ENCODE measurements at places on chromosomes 2 and 18. TPM values are rescaled to one million over a fixed set of nuclear protein-coding genes. Genes with fewer than 3 reads are reported as not detected.

GRCh38 chr2:73931531-73932500 is 5.1 kb downstream of the DGUOK start:
- no peak overlapping the region for H3K27ac ChIP-seq
- H3K4me3 ChIP-seq: no peak overlapping the region
- H3K4me1 ChIP-seq: peaks cover 41% of the 10 kb centered on the region
- DNase-seq: peak; percentile 45
- no peaks in the 10 kb centered on the region for H3K27me3 ChIP-seq

GRCh38 chr2:219252900-219253752 is at the start of gene TUBA4B:
Gene TUBA4B, plus strand, starts transcription at chr2:219253243. Its CDS starts 165 bp downstream, at chr2:219253408.
- H3K27me3 ChIP-seq: no peaks in the 10 kb centered on the region
- peaks cover 47% of the 10 kb centered on the region for H3K4me1 ChIP-seq
- H3K27ac ChIP-seq: peak within 1 kb of the TSS; percentile 33
- peak; percentile 42 for DNase-seq
- H3K36me3 ChIP-seq: peaks cover 9% of the 10 kb centered on the region
- H3K4me3 ChIP-seq: peak within 1 kb of the TSS; percentile 74

DNA sequence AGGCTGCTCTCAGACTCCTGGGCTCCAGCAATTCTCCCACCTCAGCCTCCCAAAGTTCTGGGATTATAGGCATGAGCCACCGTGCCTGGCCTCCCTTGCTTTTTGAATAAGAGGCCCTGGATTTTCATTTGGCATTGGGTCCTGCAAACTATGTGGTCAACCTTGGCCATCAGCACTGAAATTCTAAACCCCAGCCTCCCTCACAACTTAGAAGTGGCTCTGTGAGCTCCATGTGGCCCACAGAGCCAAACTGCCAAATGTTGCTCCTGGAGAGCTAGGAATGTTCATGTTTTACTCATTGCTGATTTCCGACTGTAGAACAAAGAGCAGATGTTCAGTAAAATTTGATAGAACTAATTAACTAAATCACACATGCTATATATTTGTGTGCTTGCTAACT is 210.6 kb upstream of the AGAP1 start:
- DNase-seq: no peak
- no peak overlapping the region for H3K27ac ChIP-seq
- no peaks in the 10 kb centered on the region for H3K36me3 ChIP-seq
- no peak overlapping the region for H3K4me3 ChIP-seq
- no peaks in the 10 kb centered on the region for H3K4me1 ChIP-seq
- no peaks in the 10 kb centered on the region for H3K27me3 ChIP-seq

- no peaks in the 10 kb centered on the region for H3K36me3 ChIP-seq
- DNase-seq: no peak
- H3K27me3 ChIP-seq: peaks cover 48% of the 10 kb centered on the region
- H3K4me1 ChIP-seq: no peaks in the 10 kb centered on the region
- no peak overlapping the region for H3K27ac ChIP-seq
- H3K4me3 ChIP-seq: no peak overlapping the region
Measured at GRCh38 chr2:67066782-67067181, 330.4 kb upstream of the ETAA1 start.

DNA sequence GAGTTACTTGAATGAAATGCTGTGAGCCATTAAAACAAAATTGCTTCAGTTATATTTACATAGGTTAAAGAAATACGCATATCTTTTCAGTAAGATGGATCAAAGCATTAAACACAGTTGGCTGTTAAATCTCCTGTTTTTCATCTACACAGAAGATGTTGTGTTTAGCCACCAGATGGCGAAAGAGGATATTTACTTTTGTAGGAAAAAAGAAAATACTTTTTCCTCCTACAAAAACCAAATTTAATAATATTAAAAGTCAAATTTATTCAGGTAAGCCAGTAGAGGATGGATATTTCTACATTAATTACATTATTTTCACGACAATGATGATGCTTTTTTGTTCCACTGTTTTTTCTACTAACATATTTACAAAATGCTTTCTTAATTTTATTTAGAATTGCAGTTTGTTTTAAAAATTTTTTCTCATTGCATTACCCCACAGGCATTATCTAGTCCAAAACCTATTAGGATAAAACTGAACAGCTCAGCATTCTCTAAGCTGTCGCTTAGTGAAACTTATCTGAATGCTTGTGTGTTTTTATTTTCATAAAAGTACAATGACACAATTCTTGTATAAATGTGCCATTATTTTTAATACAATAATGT is 173.7 kb downstream of the ASXL3 start:
- H3K4me1 ChIP-seq: 0 out of 2 replicates have a peak, but pooled peaks cover 4% of the 10 kb centered on the region
- H3K36me3 ChIP-seq: no peaks in the 10 kb centered on the region
- DNase-seq: peak; percentile 9
- no peaks in the 10 kb centered on the region for H3K27me3 ChIP-seq

DNA sequence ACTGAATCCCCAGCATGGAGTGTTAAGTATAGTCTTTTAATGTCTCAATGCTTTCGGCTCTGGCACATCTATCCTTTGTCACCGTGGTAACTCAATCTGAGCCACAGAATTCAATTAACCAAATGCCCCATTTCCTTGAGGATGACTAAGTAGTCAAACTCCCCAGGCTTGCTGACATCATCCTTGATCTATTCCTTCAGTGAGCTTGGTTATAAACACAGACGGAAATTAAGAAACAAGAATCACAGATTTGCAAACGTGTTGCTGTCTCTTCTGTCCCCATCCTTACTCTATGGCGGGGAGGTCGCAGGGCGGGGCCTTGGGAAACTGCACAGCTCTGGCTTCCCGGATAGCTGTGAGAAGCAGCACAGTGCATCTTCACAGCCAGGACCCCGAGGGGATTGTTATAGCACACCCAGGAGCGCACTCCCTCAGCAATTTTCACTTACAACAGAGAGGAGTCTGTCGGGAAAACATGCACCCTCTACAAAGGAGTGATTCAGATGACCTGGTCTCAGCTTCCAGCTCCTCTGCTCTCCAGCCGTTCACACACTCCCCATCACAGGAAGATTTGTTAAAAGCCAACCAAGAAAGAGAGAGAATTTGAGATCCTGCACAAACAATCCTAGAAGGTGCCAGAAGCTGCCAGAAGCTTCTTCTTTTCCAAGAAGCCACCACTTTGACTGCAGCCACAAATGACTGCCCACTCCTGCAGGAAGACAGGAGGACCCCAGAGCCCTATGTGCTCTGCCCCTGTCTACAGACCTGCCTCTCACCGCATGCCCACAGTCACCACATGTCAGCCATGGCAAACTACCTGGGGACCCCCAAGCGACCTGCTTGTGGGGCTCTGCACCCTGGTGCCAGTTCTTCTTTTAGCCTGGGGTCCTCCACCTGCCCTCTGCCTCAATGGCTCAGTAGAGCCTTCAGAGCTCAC is 44.9 kb upstream of the YWHAQ start:
- peaks cover 17% of the 10 kb centered on the region for H3K4me1 ChIP-seq
- no peaks in the 10 kb centered on the region for H3K27me3 ChIP-seq
- DNase-seq: peak; percentile 87
- H3K27ac ChIP-seq: peak overlapping the region; percentile 48
- peak overlapping the region; percentile 53 for H3K4me3 ChIP-seq
- no peaks in the 10 kb centered on the region for H3K36me3 ChIP-seq

GRCh38 chr2:28327956-28328922 is 64.4 kb upstream of the FOSL2 start:
- no peaks in the 10 kb centered on the region for H3K27me3 ChIP-seq
- no peak overlapping the region for H3K4me3 ChIP-seq
- no peak overlapping the region for H3K27ac ChIP-seq
- H3K4me1 ChIP-seq: no peaks in the 10 kb centered on the region
- DNase-seq: no peak
- H3K36me3 ChIP-seq: no peaks in the 10 kb centered on the region

- peak; percentile 85 for DNase-seq
- H3K36me3 ChIP-seq: no peaks in the 10 kb centered on the region
- H3K4me1 ChIP-seq: peaks cover 6% of the 10 kb centered on the region
- no peaks in the 10 kb centered on the region for H3K27me3 ChIP-seq
Measured at GRCh38 chr2:67650291-67651133, 253.4 kb downstream of the ETAA1 start.

The NMS gene
- not detected for total RNA-seq

The UNC80 gene
- not detected for total RNA-seq

The DBI gene
- total RNA-seq: 273 TPM

The PLGLB2 gene
- 0.87 TPM for total RNA-seq

The ASB18 gene
- total RNA-seq: 0.15 TPM

The IL1R1 gene
- 0.69 TPM for total RNA-seq

The CCDC141 gene
- 0.40 TPM for total RNA-seq
